ENCODE measurements at places on chromosomes 3 and 15.

DNA sequence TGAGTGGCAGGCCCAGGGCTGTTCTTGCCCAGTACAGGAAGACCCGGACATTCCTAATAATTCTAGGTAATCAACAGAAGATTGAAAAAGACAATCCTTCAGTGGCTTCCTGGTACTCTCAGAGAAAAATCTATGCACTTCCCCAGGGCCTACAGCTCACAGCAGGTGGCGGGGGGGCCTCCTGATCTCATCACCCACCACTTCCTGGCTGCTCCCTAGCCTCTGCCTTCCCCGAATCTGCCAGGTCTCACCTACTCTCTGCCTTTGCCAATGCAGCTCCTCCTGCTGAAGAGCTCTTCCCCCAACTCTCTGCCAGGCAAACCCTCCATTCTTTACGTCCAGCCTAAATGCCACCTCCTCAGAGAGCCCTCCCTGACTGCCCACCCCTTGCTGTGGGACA, 37.5 kb downstream of the EHD4 start:
- no peak for DNase-seq

GRCh38 chr3:52398670-52399081, 46.2 kb downstream of the SEMA3G start:
- DNase-seq, result no peak

DNA sequence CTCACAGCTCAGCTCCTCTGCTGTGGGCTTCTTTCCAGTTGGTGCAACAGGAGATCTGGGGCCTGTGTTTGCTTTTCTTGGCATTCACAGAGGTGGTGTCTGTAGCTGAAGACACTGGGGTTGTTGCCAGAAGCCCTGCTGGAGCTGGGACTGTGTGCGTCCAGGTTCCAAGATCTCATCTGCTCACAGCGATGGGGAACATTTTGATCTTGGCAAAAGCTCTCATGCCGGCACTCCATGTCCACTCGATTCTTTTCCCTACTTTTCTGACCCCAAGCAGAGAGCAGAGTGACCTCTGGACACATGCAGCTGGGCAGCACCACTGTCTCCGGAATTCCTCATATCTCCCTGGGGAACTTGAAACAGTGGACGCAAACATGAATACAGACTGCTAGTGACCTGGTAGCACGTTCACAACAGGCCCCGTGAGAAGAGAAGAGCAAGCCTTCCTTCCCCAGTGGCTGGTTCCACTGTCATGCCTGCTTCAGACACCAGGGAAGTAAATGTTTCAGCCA, 36.1 kb upstream of the MECOM start:
- DNase-seq, result peak; percentile 19

DNA sequence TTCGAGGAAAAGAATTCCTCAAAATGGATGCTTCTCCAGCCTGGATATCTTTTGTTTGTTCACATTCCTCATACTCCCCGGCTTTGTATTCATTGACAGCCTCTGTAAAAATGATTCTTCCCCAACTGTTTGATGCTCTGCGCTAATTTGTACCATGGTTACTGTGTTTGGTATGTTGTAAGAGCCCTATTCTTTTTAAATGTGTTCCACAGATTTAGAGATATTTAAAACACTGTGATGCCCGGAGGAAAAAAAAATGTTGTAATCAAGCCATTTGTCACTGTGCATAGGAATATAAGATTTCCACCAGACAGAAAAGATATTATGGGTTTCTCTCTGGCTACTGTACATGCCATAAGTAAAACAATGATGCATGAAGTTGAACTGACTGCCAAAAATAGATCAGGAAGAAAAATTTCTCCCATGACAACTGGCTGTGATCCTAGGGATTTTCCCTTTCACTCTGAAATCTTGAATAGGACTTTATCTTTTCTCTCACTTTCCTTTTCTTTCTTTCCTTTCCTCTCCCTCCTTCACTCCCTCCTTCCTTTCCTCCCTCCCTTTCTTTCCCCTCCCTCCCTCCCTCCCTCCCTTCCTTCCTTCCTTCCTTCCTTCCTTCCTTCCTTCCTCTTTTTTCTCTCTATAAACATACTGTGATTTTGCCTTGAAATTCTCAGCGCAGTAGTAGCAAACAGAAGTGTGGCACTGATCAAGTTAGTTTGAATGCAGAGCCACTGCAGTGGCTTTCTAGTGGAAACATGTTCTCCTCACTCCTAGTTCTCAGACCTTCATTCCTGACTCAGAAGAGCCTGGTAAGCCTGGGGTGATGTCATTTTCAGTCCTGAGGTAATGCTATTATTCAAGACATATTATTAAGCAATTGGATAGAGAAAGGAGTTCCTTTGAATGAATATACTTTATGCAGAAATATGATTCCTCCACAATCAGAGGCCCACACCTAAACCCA, 254.9 kb upstream of the TBL1XR1 start:
- no peak for DNase-seq

DNA sequence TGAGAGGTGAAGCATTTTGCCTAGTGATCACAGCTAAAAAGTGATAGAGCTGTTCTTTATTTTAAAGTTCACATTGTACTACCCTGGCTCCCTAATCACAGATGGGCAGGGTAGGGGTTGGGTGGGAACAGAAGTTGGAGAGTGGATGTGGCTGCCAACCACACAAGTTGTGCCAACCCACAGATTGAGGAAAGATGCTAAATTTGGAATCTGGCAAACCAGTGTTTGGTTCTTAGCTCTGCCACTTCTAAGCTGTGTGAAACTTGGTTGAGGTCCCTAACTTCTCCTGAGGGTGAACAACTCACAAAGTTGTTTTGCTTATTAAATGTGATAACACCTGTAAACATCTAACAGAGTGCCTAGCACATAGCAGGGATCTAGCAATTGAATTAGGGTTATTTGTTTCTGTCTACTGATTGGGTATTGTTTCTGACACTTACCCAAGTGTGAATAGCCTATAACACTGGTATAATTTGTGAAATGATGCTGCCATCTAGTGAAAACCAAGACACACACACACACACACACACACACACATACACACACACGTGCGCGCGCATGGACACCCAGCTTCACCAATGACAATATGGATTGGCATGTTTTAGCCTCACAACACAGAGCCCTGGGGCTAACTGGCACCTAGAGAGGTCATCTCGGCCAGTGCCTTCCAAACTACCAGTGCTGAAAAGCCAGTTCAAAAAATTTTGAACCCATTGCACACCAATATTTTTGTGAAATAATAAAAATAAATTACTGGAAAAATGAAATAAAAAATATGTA, 25.3 kb downstream of the ADGRG7 start:
- DNase-seq, result peak; percentile 65

DNA sequence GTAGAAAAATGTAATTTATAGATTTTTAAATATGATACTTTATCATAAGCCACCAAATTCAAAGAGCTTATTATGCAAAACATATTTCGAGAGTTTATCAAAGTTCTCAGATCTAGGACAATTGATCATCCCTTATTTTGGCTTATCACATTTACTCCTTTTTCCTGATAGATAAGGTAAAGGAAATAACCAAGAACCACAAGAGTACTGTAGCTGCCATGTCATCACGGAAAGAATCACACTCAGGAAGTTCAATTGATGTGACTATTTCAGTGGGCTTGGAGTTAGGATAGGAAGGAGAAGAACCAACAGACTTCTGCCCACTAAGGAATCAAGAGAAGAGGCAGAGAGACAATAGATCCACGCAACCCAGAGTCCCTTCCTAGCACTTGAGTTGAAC, 142.7 kb upstream of the TMCO5A start:
- DNase-seq, result no peak

DNA sequence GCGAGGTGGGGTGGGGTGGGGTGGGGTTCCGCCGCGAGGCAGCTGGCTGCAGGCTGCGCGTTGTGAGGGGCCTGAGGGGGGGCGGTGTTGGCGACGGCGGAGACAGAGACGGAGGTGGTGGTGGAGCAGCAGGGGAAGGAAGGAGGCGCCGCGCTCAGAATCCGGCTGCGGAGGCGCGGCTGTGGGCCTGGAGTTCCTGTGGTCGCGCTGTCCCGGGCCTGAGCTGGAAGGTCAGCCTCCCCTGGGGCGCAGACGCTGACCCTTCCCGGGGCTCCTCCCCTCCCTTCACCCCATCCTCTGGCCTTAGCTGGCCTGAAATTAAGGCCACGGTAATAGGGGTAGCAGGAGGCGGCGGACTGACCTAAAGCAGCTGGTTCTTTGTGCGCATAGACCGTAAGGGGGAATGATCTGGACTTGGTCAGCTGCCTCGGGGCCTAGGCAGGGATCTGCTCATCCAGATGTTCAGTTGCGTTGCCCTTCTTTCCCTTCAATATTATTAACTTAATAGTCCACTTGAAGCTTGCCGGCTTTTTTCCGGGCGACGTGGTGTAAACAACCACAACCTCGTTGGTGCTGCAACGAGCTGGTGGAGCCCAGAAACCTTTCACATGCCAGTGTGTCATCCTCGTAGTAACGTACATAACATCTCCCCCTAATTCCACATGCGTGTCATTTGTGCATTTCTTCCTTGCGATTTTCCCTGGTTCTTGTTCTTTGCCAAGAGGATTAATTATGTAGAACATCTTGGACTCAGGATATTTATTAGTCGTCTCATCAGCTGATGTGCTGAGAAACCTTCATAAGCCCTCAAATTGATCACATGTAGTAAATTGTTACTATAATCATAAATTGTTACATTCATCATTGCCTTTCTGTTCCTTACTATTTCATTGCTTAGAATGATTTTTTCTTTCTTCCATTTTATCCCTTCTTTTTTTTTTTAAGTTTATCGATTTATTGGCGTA, 626 bp downstream of the SEC62 start:
- DNase-seq, result peak; percentile 76

GRCh38 chr3:29639578-29640290, 358.9 kb downstream of the RBMS3 start:
- DNase-seq, result no peak

DNA sequence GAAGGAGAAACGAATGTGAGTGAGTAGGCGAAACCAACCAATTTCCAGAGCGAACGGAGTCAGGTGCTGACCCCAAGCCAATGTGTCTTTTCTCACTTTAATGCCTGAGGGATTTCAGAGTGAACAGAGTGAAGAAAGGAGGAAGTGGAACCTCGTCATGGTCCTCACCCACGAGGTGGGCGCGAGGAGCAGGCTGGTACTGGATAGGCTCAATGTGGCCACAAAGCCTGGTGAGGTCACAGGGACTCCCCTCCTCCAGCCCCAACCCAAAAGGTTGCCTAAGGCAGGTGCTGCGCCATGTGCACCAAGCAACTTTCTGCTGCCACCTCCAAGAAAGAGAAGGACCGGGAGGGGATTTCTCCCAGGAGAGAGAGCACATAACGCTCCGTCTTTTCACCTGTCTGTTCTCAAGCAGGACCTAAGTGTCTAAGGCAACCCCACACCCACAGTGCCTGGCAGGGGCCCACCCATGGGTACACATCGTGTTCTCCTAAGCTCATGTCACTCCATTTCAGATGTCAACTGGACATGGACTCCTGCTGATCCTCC, 3.8 kb downstream of the NRROS start:
- no peak for DNase-seq

DNA sequence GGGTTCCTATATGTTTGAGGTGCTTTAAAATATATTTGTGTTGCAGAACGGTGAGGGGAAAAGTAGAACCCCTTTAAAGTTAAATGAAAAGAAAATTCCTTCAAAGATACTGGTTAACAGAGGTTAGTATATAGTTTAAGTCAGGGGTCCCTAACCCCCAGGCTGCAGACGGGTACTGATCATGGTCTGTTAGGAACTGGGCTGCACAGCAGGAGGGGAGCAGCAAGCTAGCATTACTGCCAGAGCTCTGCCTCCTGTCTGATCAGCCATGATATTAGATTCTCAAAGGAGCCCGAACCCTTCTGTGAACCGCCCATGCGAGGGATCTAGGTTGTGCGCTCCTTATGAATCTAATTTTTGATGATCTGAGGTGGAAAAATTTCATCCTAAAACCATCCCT, 37.5 kb upstream of the RFX7 start:
- no peak for DNase-seq

- no peak for DNase-seq
These were observed 74.1 kb upstream of the TRIM42 start for GRCh38 chr3:140603766-140604165.

DNA sequence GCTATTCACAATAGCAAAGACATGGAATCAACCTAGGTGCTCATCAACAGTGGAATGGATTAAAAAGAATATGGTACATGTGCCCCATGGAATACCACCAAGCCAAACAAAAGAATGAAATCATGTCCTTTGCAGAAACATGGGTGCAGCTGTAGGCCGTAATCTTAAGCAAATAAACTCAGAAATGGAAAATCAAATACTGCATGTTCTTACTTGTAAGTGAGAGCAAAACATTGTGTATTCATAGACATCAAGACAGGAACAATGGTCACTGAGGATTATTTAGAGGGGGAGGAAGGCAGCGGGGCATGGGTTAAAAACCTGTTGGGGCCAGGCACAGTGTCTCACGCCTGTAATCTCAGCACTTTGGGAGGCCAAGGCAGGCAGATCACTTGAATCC, 304.7 kb upstream of the ROBO2 start:
- no peak for DNase-seq

- DNase-seq, result no peak
These were observed 85.0 kb upstream of the XCR1 start for GRCh38 chr3:46112296-46112695.

DNA sequence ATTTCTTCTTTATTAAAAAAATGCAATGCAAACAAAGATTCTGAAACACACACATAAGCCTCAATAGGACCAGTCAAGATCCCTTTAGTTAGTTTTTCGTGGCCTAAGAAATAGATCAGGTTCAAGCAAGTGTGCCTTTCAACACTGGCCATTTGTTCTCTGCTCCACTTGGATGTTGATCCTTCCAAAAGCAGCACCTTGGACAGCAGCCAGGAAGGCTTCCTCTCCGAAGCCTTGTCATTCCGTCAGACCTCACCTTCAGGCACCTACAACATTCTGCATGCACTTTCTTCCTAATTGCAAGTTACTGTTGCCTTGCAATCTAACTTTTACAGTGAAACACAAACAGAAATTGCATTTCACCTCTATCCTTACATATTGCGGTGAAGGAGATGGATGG, 155.9 kb upstream of the FEZF2 start:
- no peak for DNase-seq

DNA sequence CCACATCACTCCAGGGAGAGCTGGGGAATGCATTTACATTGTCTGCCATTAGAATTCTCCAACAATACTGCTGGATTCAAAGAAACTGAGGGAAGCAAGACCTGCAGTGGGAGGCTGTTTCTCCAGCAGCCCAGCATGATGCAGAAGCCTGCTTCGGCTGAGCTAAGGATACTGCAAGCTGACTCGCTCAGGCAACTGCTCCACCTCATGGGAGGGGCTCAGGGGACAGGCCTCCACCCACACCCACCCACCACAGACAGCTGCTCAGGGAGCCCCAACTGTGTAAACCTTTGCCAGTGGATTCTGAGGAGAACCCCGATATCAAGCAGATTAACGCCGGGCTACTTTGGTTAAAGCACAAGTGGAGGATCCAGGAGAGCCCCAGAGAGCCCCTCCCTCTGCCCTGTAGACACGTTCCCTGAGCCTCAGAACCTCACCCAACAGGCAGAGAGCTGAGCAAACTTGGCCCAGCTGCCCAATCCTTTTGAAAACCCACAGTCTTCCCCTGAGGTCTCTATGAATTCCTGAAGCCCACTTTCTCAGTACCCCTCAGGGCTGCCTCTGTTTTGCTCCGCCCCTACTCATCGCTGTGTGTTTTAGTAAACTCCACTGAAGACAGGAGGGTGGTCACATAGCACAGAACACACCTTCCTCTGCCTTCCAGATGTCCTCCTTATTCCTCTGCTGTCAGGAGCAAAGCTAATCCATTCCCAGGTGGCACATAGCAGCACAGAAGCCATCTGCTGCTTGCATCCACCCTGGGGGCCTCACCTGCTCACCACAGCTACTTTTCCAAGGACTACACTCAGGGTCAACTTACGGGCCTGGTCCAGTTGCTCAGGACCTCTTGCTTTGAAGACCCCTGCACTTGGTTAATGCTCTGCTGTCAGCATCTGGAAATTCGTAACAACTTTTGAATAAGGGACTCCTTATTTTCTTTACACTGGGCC, 269.0 kb downstream of the ABHD5 start:
- no peak for DNase-seq
